ENCODE measurements at places on chromosomes 4 and X. TPM values are rescaled to one million over a fixed set of nuclear protein-coding genes. Genes with fewer than 3 reads are reported as not detected.

GRCh38 chr4:76198411-76199237, 15.0 kb downstream of the SCARB2 start:
- DNase-seq: no peak

GRCh38 chr4:183905593-183906488, 734 bp downstream of the STOX2 start:
- DNase-seq: peak; percentile 42

The CLIC2 gene
- total RNA-seq: 1.3 TPM

The IL2 gene
- total RNA-seq: 1.4 TPM

- no peak for DNase-seq
Measured at GRCh38 chrX:2484256-2484655, 16.5 kb downstream of the DHRSX start.

The MMRN1 gene
- total RNA-seq: 0.28 TPM

GRCh38 chr4:10272511-10272910, 155.9 kb upstream of the WDR1 start:
- no peak for DNase-seq

- DNase-seq: no peak
Measured at GRCh38 chrX:139892512-139892911, 40.3 kb downstream of the ATP11C start.

The UGT8 gene
- total RNA-seq: 0.17 TPM

The NUDT10 gene
- 1.4 TPM for total RNA-seq

The AMTN gene
- not detected for total RNA-seq

DNA sequence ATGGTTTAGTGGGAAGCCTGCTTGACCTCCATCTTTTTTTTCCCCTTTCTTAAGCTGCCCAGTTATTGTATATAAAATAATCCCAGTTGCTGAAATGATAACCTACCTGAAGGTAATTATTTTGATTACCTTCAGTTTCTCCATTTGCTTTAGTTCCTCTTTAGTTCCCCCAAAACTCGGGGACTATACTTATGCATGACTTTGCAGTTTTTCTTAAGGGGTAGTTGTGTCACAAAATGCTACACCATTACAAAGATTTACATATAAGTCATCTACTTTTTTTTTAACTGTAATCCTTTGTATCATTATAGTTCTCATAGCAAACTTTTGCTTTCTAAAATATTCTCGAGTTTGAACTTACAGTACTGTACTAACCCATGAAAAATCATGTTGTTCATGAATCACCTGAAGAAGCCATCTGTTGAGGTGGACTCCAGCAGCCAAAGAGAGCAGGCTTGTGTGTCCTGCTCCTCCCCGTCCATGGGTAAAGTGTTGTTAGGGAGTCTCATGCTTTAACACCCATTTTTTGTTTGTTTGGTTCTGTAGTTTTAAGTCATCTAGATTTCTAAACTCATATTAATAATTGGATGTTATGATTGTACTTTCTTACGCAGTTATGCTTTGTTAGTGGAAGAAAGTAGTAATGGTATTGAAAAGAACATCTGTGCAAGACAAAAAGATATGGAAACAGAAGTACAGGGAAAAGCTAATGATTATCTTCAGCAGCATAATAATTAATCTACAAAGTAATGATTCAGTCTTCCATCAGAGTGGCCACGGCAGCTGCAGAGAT, 34.6 kb downstream of the HADH start:
- no peak for DNase-seq

The NEUROG2 gene
- total RNA-seq: not detected

DNA sequence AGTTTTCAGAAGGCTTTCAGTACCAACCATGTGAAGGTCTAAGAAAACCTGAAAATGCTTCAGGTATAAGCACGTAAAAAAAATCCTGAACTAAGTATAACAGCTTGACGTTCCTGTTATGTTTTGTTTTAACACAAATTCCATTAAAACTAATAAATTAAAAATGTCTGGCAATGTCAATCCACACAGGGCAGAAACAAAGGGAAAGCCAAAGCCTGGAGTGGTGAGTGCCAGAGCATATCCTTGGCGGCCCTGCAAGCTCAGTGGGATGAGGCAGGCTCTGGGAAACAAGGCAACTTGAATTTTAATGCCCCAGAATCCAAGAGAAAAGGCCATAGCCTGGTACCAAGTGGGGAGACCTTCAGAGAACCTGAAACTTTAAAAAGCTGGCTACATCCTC, 78.2 kb downstream of the EPHA5 start:
- DNase-seq: no peak

DNA sequence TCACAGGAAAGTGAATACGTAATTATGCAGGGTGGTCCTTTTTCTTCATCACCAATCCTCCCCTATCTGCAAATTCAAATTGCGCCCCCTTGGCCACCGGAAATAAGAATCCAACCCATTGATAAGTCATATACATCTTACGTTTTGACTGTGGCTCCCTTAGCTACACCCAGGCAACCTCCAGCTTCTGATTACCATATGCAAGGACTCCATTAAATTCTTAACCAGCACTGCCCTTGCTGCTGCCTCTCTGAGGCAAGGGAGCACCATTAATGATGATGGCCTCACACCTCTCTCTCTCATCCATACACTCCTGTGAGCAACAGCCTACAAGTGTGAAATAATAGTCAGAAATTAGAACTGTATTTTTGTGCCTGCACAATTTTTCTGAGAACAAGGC, 106.0 kb upstream of the NOCT start:
- DNase-seq: no peak

The DRD5 gene
- not detected for total RNA-seq

GRCh38 chrX:11412715-11413623, 119.8 kb downstream of the AMELX start:
- DNase-seq: no peak

GRCh38 chr4:8067274-8067936, 91.2 kb downstream of the ABLIM2 start:
- DNase-seq: no peak

The PCYT1B gene
- 0.23 TPM for total RNA-seq

DNA sequence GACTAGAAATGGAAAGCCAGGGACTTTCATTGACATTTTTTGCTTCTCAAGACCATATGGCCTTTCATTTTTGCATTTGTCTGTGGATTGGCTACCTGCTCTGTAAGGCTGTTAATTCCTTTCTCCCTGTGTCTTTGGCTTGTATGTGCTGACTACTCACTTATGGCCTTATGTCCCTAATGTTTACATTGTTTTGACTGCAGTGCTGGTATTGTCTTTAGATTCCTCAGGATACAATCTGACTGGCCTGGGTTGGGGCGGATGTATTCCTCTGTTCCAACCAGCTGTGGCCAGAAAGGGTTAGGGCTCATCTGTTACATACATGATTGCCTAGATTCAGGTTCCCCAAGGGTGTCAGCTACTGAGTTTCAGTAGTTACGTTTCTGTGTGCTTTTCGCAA, 108.1 kb downstream of the RAPGEF2 start:
- no peak for DNase-seq

DNA sequence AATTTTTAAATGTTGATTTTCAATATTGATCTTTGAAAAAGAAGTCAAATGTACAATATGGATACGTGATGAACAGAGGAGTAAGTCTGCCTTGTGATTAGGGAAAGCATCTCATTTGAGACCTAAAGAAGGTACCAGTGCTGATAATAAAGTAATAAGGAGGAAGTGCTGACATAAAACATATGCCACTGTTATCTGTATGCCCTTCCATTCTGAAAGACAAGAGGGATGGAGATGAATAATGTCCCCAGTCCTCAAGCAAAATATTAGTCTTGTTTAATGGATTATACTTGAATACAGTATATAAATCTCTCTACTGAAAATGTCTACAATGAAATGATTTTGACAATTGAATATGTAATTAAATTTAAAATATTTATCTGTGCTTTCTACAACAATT, 58.2 kb downstream of the CCSER1 start:
- no peak for DNase-seq

- no peak for DNase-seq
Measured at GRCh38 chrX:15866147-15866546, 11.5 kb upstream of the AP1S2 start.

DNA sequence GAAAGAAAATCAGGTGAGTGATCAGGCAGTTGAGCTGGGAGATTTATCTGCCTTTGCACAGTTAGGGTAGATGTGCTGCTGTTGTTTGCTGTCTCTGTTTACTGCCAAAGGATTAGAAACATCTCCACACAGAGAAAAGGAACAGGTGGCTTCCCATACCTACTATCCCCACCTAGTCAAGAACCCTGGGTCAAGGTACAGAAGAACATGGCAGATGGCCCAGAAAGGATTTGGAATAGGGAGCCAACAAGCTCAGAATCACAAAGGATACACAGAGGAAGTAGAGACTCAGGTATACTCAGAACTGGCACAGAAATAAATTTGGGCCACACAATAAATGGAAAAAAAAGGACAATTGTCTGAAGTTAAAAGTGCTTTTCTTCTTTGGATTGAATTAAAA, 64.3 kb downstream of the TIGD2 start:
- no peak for DNase-seq

DNA sequence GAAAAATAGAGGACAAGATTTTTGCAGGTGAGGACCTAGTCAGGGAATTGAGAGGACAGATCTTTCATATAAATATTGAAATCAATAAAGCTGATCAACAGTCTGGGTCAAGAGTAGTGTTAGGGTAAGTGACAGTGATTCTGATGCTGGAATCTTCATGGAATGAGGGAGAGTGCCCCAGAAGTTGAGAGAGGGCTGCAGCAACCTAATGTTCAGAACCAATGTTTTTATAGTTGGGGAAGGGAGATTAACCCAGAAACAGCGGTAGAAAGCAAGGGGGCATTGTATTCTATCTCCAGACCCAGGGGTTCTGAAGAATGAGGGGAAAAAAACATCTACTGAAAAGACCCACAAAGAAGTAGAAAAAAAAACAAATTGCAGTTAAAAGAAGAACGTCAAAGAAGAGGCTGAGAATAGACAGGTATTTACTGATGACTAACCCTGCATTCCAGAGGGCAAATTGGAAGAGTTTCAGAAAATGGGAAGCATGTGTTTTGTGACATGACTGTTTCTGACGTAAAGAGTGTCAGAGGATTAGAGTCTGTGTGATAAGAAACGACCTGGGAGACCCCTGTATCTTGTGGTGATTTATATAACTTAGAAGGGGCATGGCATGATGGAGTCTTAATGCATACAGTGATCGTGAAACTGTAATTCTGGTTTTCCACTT, 819.6 kb upstream of the EPHA5 start:
- no peak for DNase-seq

DNA sequence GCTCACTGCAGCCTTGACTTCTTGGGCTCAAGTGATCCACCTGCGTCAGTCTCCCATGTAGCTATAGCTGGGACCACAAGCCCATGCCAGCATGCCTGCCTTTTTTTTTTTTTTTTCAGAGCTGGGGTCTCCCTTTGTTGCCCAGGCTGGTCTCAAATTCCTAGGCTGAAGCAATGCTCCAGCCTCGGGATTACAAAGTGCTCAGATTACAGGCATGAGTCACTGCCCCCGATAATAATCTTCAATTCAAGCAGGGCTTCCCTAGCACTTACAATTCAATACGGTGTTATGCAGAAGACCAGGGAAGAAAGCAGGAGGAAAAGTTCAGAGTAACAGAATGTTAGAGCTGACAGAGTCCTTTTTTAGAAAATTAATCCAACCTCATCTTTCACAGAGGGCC, 26.1 kb downstream of the OTOP1 start:
- no peak for DNase-seq

DNA sequence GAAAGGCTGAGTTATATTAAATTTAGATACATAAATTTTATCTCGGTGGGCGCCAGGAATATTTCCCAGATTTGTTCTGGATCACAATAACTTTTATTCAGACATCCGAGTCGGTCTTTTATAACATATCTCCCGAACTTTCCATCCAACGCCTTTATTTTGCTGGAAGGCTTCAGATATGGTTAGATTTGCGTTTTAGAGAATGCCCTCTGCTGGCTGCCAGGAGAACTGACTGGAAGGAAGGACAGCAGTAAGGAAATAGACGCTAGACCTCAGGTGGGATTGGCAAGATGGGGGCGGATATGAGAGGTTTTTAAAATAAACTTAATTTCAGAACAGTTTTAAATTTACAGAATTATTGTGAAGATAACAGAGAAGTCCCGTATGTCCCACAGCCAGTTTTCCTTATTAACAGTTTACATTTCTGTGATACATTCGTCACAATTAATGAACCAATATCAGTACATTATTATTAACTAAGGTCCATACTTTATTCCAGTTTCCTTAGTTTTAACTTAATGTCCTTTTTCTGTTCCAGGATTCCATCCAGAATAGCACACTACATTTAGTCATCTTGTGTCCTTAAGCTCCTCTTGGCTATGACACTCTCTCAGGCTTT, 4.6 kb upstream of the KANTR start:
- DNase-seq: no peak

DNA sequence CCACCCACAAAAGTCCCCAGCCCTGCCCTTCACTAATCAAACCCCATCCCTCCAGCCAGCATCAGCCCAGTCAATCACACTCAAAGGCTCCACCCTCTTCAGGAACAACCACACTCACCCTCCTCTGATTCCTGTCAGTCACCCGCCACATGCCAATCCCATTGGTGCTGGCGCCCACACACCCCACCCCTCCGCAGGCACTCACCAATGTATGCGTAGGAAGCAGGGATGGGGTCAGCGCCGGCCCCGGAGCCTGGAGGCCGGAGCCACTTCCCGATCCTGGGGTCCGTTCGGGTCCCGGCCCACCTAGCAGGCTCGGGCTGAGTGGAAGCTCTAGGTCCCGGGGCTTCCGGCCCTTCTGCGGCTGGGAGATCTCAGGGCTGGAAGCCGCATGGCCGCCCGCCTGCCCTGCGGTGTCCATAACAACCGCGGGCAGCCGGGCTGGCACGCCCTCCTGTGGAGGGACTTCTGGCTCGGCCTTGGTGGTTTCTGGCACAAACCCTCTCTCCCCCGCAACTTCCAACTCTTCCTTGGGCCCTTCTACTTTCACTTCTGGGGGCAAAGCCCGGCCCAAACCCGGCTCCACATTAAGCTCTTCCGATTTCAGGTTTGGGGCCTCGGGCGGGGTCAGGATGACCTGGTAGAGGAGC, 7.9 kb upstream of the CFP start:
- DNase-seq: no peak

Measured in activated naive CD8-positive, alpha-beta T cell treated with anti-CD3 and anti-CD28 coated beads, Interleukin-2, amount 10 ng/mL, durations not matched to agents 7 days and 5 days (primary cell).